ENCODE measurements at places on chromosomes 6 and 20. TPM values are rescaled to one million over a fixed set of nuclear protein-coding genes. Genes with fewer than 3 reads are reported as not detected.

DNA sequence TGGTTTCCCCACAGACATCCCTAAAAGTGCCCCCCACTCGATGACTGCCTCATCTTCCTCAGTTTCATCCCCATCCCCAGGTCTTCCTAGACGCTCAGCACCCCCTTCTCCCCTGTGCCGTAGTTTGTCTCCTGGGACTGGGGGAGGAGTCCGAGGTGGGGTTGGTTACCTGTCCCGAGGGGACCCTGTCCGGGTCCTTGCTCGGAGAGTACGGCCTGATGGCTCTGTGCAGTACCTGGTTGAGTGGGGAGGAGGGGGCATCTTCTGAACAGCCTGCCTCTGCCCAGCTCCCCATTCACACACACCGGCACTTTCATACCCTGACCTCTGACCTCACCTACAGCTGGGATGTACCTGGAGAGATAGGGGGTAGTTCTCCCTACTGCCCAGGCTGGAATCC, 2.1 kb downstream of the CUTA start:
- DNase-seq: no peak
- no peak overlapping the region for H3K27ac ChIP-seq
- no peak overlapping the region for H3K4me3 ChIP-seq

DNA sequence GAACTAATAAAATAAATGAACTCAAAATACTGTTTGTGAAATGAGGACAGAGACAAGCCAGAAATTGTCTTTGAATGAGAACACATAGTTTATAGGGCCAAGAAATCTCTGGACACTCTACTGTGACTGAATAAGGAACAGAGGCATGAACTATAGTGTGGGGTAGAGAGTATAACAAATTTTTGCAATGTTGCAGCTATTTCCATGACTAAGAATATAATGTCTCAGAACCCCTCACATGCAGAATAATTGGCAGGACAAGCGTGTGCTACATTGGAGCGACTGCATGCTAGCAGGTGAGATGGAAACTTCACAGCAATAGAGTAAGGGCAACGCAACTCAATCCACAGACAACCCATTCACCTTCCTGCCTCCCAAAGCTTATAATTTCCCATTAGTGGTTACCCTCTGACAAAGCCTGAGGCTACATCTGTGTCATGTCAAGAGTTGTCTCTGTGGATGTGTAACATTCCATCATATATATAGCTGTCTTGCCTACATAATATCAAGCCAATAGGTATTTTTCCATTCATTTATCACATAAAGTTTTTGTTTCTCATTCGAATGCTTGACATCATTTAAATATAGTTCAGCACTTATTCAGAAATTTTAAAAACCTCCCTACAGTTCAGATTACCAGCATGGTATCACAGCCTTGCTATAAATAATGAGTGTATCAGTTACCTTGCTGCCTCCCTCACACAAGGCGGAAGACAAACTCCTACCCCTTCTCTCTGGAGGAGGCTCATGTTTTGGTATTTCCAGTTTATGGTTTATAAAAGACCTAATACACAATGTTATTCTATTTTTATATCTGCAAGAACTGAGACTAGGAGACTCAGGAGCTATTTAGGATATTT, 47.9 kb upstream of the ECHDC1 start:
- no peak overlapping the region for H3K27ac ChIP-seq
- no peaks in the 10 kb centered on the region for H3K27me3 ChIP-seq
- no peaks in the 10 kb centered on the region for H3K4me1 ChIP-seq
- H3K36me3 ChIP-seq: no peaks in the 10 kb centered on the region
- no peak for DNase-seq
- H3K4me3 ChIP-seq: no peak overlapping the region

DNA sequence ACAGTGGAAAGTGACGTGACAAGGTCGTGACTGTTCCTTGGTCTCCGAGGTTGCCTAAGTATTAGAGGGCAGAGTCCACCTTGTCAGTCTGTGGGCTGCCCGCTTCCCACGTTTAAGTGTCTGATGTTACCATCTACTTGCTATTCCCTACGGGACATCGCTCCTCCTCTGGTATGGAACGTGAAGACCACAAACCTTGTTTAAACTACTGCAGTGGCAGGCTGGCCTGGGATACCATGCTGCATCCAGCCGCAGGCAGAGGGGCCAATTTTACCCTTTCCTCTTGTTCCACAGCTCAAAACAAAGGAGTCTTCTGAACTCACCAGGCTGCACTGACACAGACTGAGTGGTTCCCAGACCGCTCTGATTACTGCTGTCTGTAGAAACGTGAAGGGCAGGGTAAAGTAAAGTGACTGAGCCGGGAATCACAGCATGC, 275.9 kb downstream of the FOXC1 start:
- no peaks in the 10 kb centered on the region for H3K27me3 ChIP-seq
- H3K36me3 ChIP-seq: no peaks in the 10 kb centered on the region
- H3K4me1 ChIP-seq: no peaks in the 10 kb centered on the region
- no peak overlapping the region for H3K27ac ChIP-seq
- no peak overlapping the region for H3K4me3 ChIP-seq

GRCh38 chr6:135403584-135403983, 94.0 kb downstream of the AHI1 start:
- H3K27me3 ChIP-seq: no peaks in the 10 kb centered on the region
- H3K27ac ChIP-seq: no peak overlapping the region
- no peak for DNase-seq

DNA sequence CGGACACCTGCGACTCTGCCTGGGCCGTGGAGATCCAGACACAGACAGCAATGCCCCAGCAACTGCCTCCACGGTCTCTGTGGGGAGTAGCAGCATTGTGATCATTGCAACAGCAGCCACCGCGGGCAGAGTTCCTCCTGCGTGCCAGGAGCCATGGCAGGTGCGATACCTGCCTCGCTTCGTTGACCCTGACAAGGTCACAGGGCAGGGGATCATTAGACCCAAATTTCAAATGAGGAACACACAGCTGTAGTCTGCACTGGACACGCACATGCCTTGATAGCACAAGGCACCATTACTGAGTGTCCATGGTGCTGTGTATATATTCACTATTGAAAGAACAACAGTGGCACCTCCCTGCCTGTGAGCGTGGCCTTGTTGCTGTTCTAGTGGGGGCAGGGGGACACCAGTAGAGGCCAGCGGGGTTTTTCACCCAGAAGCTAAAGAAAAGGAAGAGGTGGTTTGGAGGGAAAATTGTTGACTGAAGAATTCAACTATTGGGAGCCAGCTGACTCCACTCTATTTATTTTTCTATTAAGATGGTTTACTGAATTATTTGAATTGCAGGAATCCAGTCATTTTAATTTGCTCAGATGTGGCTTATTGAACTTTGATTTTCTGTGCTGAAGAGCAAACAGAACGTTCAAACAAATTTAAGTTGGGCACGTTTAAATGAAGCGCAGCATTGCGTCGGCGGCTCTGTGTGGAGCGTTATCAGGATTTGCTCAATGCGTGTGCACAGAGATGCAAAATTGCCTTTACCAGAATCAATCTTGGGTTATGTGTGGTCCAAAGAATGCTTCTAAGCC, 60.2 kb upstream of the RPS6KA2 start:
- H3K4me1 ChIP-seq: no peaks in the 10 kb centered on the region
- no peaks in the 10 kb centered on the region for H3K27me3 ChIP-seq
- no peak for DNase-seq
- H3K36me3 ChIP-seq: no peaks in the 10 kb centered on the region
- H3K27ac ChIP-seq: no peak overlapping the region
- no peak overlapping the region for H3K4me3 ChIP-seq

DNA sequence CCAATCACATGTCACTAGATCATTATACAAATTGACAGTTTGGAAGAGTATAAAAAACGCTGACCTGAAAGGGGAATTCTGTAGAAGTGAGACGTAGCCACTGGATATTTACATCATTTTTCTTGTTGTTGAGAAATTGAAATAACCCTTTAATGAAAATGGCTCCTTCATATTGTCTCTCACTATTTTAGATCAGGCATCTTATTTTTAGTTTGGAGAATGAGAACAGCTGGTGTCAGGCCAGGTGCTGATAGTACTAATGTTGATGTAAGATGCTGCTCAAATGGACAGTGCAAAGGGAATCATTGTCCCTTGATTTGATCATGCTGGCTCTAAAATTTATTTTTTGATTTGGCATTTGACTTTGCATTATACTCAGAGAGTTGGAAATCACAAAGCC, 17.4 kb downstream of the NKAIN2 start:
- H3K36me3 ChIP-seq: no peaks in the 10 kb centered on the region
- no peak overlapping the region for H3K27ac ChIP-seq
- no peak overlapping the region for H3K4me3 ChIP-seq
- no peaks in the 10 kb centered on the region for H3K27me3 ChIP-seq
- no peaks in the 10 kb centered on the region for H3K4me1 ChIP-seq
- DNase-seq: no peak

DNA sequence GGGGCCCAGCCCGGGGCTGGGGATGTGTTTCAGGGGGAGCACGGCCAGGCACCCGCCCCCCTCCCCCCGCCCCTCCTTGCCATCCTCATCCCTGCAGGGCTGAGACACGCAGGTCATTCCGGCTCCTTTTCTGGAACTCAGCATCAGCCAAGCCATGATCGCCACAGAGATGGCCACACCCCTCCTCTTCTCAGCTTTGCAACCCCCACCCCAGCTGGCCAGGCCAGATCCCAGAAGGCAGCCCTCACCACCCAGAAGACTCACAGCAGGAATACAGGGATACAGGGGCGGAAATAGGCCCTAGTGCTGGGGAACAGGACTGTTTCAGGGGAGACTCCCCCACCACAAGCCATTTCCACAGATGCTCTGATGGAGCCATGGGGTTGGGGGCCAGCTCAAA, 33.5 kb downstream of the YTHDF1 start:
- DNase-seq: no peak
- no peaks in the 10 kb centered on the region for H3K4me1 ChIP-seq
- H3K27ac ChIP-seq: no peak overlapping the region
- no peaks in the 10 kb centered on the region for H3K36me3 ChIP-seq

GRCh38 chr6:131692031-131692430, 9.2 kb downstream of the OR2A4 start:
- DNase-seq: no peak
- no peak overlapping the region for H3K27ac ChIP-seq
- H3K4me3 ChIP-seq: no peak overlapping the region
- no peaks in the 10 kb centered on the region for H3K4me1 ChIP-seq
- H3K36me3 ChIP-seq: no peaks in the 10 kb centered on the region
- H3K27me3 ChIP-seq: no peaks in the 10 kb centered on the region

GRCh38 chr6:126614642-126615504, 275.0 kb downstream of the CENPW start:
- H3K4me1 ChIP-seq: no peaks in the 10 kb centered on the region
- H3K27ac ChIP-seq: no peak overlapping the region
- no peaks in the 10 kb centered on the region for H3K27me3 ChIP-seq
- H3K36me3 ChIP-seq: no peaks in the 10 kb centered on the region
- no peak for DNase-seq
- H3K4me3 ChIP-seq: no peak overlapping the region

DNA sequence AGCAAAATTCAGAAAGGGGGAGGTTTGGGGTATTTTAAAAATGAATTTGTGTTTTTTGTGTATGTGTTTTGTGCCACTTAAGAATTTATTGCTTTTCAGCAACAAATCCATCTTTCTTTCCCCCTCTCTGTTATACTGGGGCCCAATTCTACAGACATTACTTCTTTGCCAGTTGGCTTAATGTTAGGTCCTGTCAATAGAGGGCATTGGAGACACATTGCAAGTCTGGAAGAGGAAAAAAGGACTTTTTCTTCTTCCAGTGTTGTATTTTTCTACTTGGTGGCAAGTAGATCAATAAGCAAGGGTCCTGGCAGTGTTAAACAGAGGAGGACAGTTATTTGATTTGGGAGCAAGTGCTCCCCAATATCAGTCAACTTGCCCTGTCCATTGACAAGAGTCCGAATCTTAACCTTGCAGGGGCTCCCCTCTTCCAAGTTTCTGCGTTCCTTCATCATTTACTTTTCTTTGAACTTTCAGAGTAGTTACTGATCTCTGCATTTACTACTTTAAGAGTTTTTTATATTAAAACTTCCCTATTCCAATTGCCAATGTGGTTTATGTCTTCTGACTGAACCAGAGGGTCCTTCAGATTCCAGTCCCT, 23.4 kb downstream of the SCML4 start:
- no peaks in the 10 kb centered on the region for H3K36me3 ChIP-seq
- no peak overlapping the region for H3K4me3 ChIP-seq
- H3K27me3 ChIP-seq: no peaks in the 10 kb centered on the region
- H3K27ac ChIP-seq: no peak overlapping the region

DNA sequence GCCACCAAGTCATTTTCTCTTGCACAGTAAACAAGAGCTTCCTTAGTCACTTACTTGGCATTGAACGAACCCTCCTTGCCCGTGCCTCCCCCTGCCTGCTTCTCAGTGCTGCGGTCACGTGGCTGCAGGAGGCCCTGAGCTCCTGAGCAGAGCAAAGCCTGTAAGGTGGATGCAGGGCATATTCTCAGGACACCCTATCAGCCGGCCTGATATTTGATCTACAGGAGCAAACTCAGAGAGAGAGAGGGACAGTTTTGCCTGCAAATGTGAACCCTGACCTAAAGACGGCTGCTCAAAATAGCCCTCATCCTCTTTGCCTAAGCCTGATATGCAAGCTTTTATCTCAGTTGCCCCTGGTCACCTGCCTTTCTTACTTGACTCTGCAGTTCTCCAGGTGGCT, 93.0 kb upstream of the POPDC3 start:
- H3K27ac ChIP-seq: no peak overlapping the region
- H3K36me3 ChIP-seq: no peaks in the 10 kb centered on the region
- DNase-seq: no peak
- H3K27me3 ChIP-seq: no peaks in the 10 kb centered on the region
- H3K4me3 ChIP-seq: no peak overlapping the region
- H3K4me1 ChIP-seq: no peaks in the 10 kb centered on the region

- no peak overlapping the region for H3K4me3 ChIP-seq
- no peaks in the 10 kb centered on the region for H3K36me3 ChIP-seq
- no peaks in the 10 kb centered on the region for H3K4me1 ChIP-seq
- H3K27ac ChIP-seq: no peak overlapping the region
- DNase-seq: no peak
Observed at GRCh38 chr6:38517005-38517404, 122.7 kb downstream of the BTBD9 start.

DNA sequence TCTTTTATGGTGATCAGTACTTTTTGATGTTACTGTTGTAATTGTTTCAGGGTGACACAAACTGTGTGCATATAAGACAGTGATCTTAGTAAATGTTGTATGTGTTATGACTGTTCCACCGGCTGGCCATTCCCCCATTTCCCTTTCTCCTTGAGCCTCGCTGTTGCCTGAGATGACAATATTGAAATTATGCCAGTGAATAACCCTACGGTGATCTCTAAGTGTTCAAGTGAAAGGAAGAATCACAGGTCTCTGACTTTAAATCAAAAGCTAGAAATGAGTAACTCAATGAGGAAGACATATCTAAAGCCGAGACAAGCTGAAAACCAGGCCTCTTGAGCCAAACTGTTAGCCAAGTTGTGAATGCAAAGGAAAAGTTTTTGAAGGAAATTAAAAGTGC, 32.3 kb downstream of the TULP4 start:
- DNase-seq: no peak
- no peak overlapping the region for H3K27ac ChIP-seq
- no peak overlapping the region for H3K4me3 ChIP-seq
- H3K4me1 ChIP-seq: no peaks in the 10 kb centered on the region
- no peaks in the 10 kb centered on the region for H3K27me3 ChIP-seq
- H3K36me3 ChIP-seq: no peaks in the 10 kb centered on the region

SLC22A2 gene
- total RNA-seq: not detected

DTNBP1 gene
- 58.6 TPM for total RNA-seq

PDYN gene
- not detected for total RNA-seq

TXLNB gene
- 0.54 TPM for total RNA-seq

PTPRA gene
- 43.0 TPM for total RNA-seq

Data from Peyer's patch (tissue), 4 donors.